ENCODE measurements at places on chromosomes 6 and 20. TPM values are rescaled to one million over a fixed set of nuclear protein-coding genes. Genes with fewer than 3 reads are reported as not detected.

- peak; percentile 68 for DNase-seq
- H3K27me3 ChIP-seq = no peaks in the 10 kb centered on the region
- H3K27ac ChIP-seq = no peak overlapping the region
Measured at GRCh38 chr6:150720774-150721233, 121.1 kb downstream of the PLEKHG1 start.

DNA sequence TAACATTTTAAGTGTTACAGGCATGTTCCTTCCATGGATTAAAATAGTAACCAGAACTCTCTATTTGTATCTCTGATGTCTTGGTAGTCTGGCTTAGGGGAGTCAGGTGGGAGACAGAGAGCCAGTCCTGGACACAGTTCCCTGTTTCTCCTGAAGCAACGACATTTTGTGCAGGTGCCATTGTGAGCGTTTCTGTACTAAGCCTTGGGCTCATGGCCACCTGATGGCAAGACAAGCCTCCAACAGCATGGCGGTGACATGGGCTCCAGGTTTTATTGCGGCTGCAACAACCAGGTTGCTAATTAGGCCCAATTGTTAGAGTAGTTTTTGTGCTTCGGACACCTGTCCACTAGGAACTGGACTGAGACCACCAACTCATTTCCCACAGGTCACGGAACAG, 105.3 kb downstream of the PRDM13 start:
- H3K4me3 ChIP-seq = no peak overlapping the region
- no peaks in the 10 kb centered on the region for H3K36me3 ChIP-seq
- DNase-seq = no peak
- H3K4me1 ChIP-seq = no peaks in the 10 kb centered on the region
- no peaks in the 10 kb centered on the region for H3K27me3 ChIP-seq

DNA sequence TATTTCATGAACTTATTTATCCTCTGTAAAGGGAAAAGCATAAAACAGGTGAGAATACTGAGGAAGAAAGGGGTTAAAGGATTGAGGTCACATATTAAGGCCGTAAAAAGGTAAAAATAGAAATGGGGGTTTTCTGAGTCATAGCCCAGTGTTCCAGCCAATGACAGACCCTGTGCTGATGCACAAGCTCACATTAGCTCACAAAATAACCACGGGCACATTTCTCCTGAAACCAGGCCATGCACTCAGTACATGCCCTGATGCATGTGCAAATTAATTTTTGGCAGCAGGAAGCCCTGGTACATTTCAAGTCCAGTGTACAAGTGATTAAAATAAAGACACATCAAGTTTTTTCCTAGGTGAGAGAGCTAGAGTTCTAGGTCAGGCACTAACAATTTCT, 194.4 kb downstream of the TMEM200A start:
- no peaks in the 10 kb centered on the region for H3K27me3 ChIP-seq
- no peak overlapping the region for H3K4me3 ChIP-seq
- H3K4me1 ChIP-seq = no peaks in the 10 kb centered on the region

DNA sequence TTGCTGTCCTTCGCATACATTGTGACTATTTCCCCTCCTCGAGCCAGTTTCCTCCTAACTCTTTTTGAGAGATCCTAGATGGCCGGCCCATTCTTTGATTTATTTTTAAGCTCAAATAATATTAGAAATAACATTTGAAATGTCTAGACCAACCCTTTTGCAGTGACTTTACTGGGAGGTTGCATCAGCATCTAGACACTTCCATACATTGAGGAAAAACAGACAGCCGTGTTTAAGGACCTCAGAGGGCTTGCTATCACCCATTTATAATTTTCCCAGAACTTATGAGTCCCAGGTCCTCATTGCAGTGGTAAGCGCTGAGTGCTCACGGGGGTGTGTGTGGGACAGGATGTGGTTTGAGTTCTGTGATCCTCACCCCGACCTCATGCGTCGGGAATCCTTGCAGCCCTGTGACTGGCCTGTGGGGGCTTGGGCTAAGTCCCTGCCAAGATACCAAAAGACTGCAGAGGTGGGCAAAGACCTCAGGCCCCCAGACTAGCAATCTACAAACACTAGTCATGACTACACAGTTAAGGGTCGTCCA, at the start of gene GPX5:
Gene GPX5, plus strand, starts transcription at position 386 of the 544 bp plus-strand sequence. Its CDS starts 133 bp downstream, at position 519.
- H3K36me3 ChIP-seq = no peaks in the 10 kb centered on the region
- no peak for DNase-seq
- H3K27ac ChIP-seq = no peak within 1 kb of the TSS
- no peaks in the 10 kb centered on the region for H3K4me1 ChIP-seq
- H3K4me3 ChIP-seq = no peak within 1 kb of the TSS

DNA sequence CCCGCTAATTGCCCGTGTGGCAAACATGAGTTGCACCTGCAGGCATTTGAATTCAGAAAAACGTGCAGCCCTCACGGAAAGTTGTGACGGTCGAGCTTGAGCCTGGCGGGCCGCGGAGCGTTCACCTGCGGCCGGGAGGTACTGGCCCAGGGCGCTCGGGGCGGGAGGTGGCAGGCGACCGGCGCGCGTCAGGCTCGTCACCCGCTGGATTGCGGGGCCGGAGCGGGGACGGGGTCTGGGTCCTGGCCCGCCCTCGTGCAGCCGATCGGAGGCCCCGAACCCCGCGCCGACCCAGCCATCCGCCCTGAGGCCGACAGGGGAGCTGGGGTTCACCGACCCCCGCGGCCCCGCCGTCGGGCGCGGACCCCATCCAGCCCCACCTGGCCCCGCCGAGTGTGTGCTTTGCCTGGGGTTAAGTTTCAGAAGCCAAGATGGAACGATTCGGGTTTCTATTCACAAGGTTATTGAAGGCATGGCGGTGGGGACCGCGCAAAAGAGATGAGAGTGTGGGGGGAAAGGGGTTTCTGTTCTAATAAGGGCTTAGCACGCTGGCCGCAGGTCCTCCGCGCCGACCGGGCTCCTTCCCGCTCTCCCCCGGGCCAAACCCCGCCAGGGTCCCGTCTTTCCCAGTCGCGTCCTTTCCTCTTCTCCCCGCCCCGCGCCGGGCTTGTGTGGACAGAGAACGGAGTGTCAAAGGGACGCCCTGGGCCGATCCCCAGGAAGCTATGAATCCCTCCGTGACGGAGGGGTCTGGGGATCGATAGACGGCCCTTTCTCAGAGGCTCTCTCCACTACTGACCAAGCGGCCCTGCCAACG, 1.6 kb upstream of the HEY2 start:
- H3K36me3 ChIP-seq = no peaks in the 10 kb centered on the region
- peaks cover 64% of the 10 kb centered on the region for H3K27me3 ChIP-seq
- H3K27ac ChIP-seq = no peak overlapping the region
- peak overlapping the region; percentile 73 for H3K4me3 ChIP-seq

GRCh38 chr6:133132466-133132971, 108.6 kb upstream of the EYA4 start:
- no peak overlapping the region for H3K27ac ChIP-seq
- no peaks in the 10 kb centered on the region for H3K27me3 ChIP-seq
- DNase-seq = no peak
- H3K4me1 ChIP-seq = peaks cover 15% of the 10 kb centered on the region
- H3K36me3 ChIP-seq = no peaks in the 10 kb centered on the region

GRCh38 chr6:13648850-13649249, 33.7 kb downstream of the NOL7 start:
- no peaks in the 10 kb centered on the region for H3K4me1 ChIP-seq
- H3K27ac ChIP-seq = no peak overlapping the region
- peaks cover 3% of the 10 kb centered on the region for H3K36me3 ChIP-seq
- no peaks in the 10 kb centered on the region for H3K27me3 ChIP-seq

DNA sequence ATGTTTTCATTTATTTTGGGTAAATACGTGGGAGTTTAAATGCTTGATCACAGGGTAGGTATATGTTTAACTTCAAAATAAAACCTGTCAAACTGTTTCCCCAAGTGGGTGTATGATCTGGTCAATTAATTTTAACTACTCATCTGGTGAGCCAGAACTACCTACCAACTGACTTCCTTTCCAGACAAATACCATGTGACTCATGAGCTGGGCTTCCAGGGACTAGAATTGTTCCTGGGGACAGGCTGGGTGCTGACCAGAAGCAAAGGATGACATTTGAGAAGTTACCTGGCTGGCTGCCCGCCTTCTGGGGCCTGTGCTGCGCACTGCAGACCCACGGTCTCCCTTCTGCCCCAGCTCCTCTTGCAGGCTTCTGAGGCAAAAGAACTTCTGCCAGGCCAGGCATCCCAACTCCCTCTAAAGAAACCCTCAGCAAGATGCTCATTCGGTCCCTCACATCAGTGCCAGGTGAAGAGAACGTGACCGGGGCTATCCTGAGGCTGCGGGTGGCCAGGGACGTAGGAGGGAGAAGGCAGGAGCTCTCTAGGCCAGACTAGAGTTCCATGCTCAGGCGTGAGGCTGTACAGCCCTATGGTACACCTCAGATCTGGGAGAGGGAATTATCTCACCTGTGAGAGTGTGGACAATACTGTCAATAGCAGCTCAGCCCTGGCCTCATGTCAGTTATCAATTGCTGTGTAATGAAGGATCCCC, 103.6 kb downstream of the JPH2 start:
- no peaks in the 10 kb centered on the region for H3K27me3 ChIP-seq
- no peak overlapping the region for H3K27ac ChIP-seq
- H3K4me3 ChIP-seq = no peak overlapping the region
- DNase-seq = no peak
- no peaks in the 10 kb centered on the region for H3K36me3 ChIP-seq
- H3K4me1 ChIP-seq = peaks cover 8% of the 10 kb centered on the region

- no peak overlapping the region for H3K27ac ChIP-seq
- DNase-seq = no peak
- H3K27me3 ChIP-seq = no peaks in the 10 kb centered on the region
- no peaks in the 10 kb centered on the region for H3K4me1 ChIP-seq
- H3K36me3 ChIP-seq = no peaks in the 10 kb centered on the region
- H3K4me3 ChIP-seq = no peak overlapping the region
Measured at GRCh38 chr20:56257604-56258003, 9.1 kb downstream of the MC3R start.

- H3K27me3 ChIP-seq = no peaks in the 10 kb centered on the region
- no peaks in the 10 kb centered on the region for H3K4me1 ChIP-seq
- no peak overlapping the region for H3K27ac ChIP-seq
Measured at GRCh38 chr20:9374480-9374879, 139.9 kb upstream of the LAMP5 start.

CALHM6 gene
- polyA plus RNA-seq = 0.59 TPM

COL9A3 gene
- polyA plus RNA-seq = 3.6 TPM

DPPA5 gene
- polyA plus RNA-seq = not detected

ELOVL2 gene
- 0.04 TPM for polyA plus RNA-seq

OR2J3 gene
- polyA plus RNA-seq = not detected

LST1 gene
- not detected for polyA plus RNA-seq

Data from keratinocyte (primary cell).